ENCODE measurements at places on chromosomes 1 and 21. TPM values are rescaled to one million over a fixed set of nuclear protein-coding genes. Genes with fewer than 3 reads are reported as not detected.

DNA sequence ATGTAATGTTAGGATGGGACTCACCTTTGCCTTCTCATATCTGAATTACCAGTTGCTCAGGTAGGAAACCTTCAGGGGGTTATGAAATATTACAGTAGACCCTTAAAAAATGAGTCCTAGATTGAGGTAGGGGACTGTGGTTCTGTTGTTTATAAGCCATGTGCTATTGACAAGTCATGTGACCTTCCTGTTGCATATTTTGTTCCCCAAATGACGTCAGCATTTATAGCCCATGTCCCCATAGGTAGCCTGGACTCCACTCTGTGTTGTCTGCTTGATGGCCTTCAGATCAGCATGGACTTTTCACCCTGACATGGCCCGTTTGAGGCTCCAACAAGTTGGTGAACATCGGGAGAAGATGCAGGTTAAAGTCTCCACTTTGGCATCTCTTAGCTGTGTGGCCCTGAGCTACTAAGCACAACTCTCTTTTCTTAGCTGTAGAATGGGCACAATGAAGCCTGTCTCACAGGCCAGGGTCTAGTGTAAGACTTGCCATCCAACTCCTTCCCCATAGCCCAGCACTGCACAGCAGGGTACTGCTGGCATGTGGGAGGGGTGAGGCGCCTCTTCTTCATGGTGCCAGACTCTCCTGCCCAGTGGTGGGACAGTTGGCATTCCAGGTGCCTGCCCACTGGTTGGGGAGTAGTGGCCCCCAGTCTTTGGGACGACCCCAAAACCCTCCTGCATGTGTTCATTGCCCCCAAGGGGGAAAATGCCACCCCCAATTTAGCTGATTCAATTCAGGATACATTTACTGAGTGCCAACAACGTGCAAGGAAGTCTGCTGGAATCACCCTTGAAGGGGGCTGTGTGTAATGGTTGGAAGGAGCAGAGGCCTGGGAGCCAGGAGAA is 36.1 kb upstream of the TTC22 start:
- H3K36me3 ChIP-seq = no peaks in the 10 kb centered on the region
- DNase-seq = no peak
- no peaks in the 10 kb centered on the region for H3K4me1 ChIP-seq

DNA sequence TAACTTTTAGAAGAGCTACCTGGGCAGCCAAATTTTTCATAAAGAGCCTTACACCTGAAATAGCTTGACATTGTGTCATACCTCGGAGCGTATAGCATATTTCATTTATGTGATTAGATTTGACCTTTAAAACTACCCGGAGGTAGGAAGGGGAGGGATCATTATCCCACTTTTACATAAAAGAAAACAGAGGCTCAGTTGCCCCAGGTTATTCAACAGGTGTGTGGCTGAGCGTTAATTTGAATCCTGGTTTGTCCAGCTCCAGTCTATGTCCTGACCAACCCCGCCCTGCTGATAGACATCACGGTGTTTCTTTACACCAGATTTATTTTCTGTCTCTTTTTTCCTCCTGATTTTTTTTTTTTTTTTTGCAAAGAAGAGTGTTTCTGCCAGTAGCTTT is 39.7 kb downstream of the PBX1 start:
- no peaks in the 10 kb centered on the region for H3K36me3 ChIP-seq
- H3K4me3 ChIP-seq = no peak overlapping the region
- no peak overlapping the region for H3K27ac ChIP-seq
- no peaks in the 10 kb centered on the region for H3K27me3 ChIP-seq

ADCY10 gene
- 0.15 TPM for polyA plus RNA-seq

GRCh38 chr1:90716552-90717355 is at the start of gene BARHL2:
BARHL2 (minus strand) TSS chr1:90717302; CDS start chr1:90717195, 107 bp downstream.
- no peaks in the 10 kb centered on the region for H3K36me3 ChIP-seq
- peak within 1 kb of the TSS; percentile 13 for H3K4me3 ChIP-seq
- no peak within 1 kb of the TSS for H3K27ac ChIP-seq
- peaks cover 89% of the 10 kb centered on the region for H3K27me3 ChIP-seq
- peaks cover 2% of the 10 kb centered on the region for H3K4me1 ChIP-seq
- no peak for DNase-seq

DNA sequence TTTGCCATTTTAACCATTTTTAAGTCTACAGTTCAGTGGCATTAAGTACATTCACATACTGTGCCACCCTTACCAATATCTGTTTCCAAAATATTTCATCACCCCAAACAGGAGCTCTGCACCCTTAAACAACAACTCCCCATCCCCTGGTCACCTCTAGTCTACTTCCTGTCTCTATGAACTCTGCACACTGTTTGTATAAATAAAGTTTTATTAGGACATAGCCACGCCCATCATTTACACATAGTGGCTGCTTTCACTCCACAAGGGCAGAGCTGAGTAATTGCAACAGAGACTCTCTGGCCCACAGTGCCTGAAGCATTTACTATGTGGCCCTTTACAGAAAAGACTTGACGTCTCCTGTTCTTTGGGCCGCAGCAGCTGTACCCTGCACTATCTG is 30.1 kb downstream of the KCNAB2 start:
- H3K27me3 ChIP-seq = no peaks in the 10 kb centered on the region
- no peaks in the 10 kb centered on the region for H3K36me3 ChIP-seq
- DNase-seq = no peak
- H3K4me1 ChIP-seq = peaks cover 27% of the 10 kb centered on the region
- no peak overlapping the region for H3K27ac ChIP-seq

DNA sequence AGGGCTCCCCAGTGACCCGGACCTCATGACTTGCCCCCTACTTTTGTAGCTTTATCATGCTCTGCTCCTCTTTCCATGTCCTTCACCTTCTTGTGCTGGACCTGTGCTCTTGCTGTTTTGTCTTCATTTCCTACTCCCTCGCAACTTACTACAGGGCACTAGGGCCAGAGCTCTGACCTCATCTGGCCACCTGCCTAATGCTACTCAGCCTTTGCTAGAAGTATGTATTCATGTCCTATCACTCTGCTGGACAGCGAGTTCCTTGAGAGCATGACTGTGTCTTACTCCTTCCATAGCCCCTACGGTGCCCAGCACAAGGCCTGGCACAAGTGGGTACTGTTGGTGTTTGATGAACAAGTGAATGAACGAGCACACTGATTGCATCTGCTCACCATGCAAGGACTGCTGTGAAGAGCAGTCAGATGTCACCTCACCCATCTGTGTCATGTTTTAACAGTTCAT is 1.9 kb downstream of the MTFR1L start:
- H3K4me1 ChIP-seq = peaks cover 29% of the 10 kb centered on the region
- peak overlapping the region; percentile 97 for H3K4me3 ChIP-seq
- H3K27me3 ChIP-seq = no peaks in the 10 kb centered on the region

- no peak for DNase-seq
- H3K4me1 ChIP-seq = no peaks in the 10 kb centered on the region
- no peak overlapping the region for H3K27ac ChIP-seq
- H3K4me3 ChIP-seq = no peak overlapping the region
- H3K36me3 ChIP-seq = no peaks in the 10 kb centered on the region
Measured at GRCh38 chr1:57772580-57773195, 348.8 kb upstream of the DAB1 start.

DNA sequence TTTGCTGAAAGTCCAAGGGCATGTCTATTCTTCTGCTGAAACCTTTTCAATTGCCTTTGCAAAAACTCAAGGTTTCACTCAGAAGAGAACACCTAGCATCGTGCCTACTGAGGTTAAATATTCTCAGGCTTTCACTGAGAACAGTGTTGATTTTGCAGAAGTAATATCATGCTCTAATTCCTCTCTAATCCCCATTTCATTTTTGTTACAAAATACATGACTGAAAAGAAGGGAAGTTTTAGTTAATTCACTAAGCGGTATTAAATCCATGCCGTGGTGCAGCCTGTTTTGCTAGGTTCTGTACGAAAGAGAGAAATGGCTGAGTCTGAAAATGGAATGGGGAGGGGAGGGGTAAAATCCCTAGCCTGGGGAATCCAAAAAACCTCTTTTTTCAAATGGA is 163.2 kb upstream of the CAMK1G start:
- no peak overlapping the region for H3K27ac ChIP-seq
- H3K36me3 ChIP-seq = no peaks in the 10 kb centered on the region
- H3K27me3 ChIP-seq = no peaks in the 10 kb centered on the region
- DNase-seq = no peak
- H3K4me3 ChIP-seq = no peak overlapping the region
- H3K4me1 ChIP-seq = no peaks in the 10 kb centered on the region

MAP10 gene
- polyA plus RNA-seq = 0.45 TPM

C1orf210 gene
- polyA plus RNA-seq = not detected

DNA sequence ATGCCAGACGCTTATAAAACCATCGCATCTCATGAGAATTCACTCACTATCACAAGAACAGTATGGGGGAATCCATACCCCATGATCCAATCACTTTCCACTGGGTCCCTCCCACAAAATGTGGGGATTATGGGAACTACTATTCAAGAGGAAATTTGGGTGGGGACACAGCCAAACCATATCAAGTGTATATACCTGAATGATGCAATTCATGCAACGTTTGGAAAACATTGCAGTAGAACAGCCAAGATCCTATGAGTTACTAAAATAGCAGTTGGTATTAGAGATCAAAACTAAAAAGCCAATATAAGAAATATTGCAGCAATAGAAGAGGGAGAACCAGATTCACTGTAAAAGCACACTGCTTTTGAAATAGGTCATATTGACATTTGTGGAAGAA is 1543.9 kb upstream of the B3GALT2 start:
- no peak for DNase-seq
- no peaks in the 10 kb centered on the region for H3K4me1 ChIP-seq
- H3K4me3 ChIP-seq = no peak overlapping the region

- H3K27ac ChIP-seq = no peak overlapping the region
- DNase-seq = no peak
- H3K36me3 ChIP-seq = no peaks in the 10 kb centered on the region
- no peaks in the 10 kb centered on the region for H3K4me1 ChIP-seq
Measured at GRCh38 chr1:198693321-198693720, 54.5 kb downstream of the PTPRC start.

DNA sequence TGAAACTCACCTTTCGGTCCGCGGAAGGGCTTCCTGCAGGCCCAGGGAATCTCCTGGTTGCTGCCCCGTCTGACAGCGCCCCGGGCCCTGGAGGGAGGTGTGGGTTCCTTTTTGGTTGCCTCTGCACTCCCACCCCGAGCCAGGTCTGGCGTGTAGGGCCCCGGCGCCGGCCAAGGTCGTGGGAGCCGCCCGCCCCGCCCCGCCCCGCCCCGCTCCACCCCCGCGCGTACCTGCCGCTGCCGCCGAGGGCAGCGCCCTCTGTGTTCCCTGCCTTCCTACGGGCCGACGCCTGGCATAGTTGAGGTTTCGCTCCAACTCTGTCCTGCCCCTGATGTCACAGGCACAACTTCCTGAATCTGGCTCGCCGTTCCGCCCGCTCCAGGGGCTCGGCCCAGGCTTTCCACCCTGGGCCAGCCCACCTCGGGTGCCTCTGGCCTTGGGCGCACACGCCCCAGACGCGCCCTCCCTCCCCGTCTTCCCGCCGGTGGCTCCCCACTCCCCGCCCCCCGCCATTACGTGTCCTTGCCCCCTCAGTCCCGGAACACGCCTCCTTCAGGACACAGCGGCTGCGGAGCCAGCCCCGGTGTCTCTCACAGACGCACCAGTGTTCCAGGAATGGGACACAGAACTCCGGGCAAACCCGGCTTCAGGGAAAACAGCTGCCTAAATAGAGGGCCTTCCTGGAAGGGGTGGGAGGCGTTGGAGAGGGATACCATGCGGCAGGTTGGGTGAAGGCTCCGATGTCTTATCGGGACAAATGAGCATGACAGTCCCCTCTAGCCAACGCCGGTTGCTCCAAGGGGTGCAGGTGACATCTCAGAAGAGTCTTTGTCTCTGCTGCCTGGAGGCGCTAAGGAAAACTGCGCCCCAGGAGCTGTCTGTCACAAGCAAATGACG is at the start of gene KIAA0040:
TSS of gene KIAA0040 (minus strand) at position 147 of the 897 bp plus-strand sequence. CDS start 31,763 bp downstream, outside the sequence.
- H3K4me3 ChIP-seq = peak within 1 kb of the TSS; percentile 46
- H3K36me3 ChIP-seq = no peaks in the 10 kb centered on the region
- no peak within 1 kb of the TSS for H3K27ac ChIP-seq
- no peaks in the 10 kb centered on the region for H3K27me3 ChIP-seq
- peak; percentile 86 for DNase-seq
- H3K4me1 ChIP-seq = no peaks in the 10 kb centered on the region

CFAP107 gene
- polyA plus RNA-seq = not detected

- DNase-seq = no peak
- peaks cover 86% of the 10 kb centered on the region for H3K36me3 ChIP-seq
- no peak overlapping the region for H3K27ac ChIP-seq
- H3K4me3 ChIP-seq = no peak overlapping the region
- H3K4me1 ChIP-seq = peaks cover 15% of the 10 kb centered on the region
Measured at GRCh38 chr1:224411766-224412165, 22.8 kb downstream of the WDR26 start.

GRCh38 chr1:173356191-173356762 is 120.9 kb upstream of the PRDX6 start:
- peak overlapping the region; percentile 74 for H3K27ac ChIP-seq
- no peaks in the 10 kb centered on the region for H3K36me3 ChIP-seq
- H3K4me1 ChIP-seq = no peaks in the 10 kb centered on the region
- no peak for DNase-seq

DNA sequence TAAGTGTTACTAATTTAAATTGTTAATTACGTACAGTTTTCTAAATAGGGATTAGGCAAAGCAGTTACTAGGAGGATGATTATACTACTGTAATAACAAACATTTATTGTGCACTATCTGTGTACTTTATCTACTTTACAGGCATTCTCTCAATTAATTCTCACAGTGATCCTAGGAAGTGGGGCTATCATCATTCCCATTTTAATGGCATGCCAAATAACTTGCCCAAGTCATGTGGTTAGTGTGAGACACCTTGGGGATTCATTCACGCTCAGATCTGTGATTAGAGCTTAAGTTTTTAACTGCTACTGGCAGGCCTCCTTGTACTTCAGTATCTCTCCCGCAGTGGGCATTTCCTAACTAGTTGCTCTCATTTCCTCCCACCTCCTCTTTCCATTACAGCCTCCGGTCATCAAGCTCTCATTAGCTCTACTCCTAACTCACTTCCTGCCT is 11.5 kb downstream of the PHLDA3 start:
- H3K27ac ChIP-seq = no peak overlapping the region
- no peak overlapping the region for H3K4me3 ChIP-seq
- H3K27me3 ChIP-seq = no peaks in the 10 kb centered on the region
- no peak for DNase-seq
- peaks cover 38% of the 10 kb centered on the region for H3K4me1 ChIP-seq
- H3K36me3 ChIP-seq = no peaks in the 10 kb centered on the region

IGSF9 gene
- 0.86 TPM for polyA plus RNA-seq

- H3K36me3 ChIP-seq = no peaks in the 10 kb centered on the region
- H3K27me3 ChIP-seq = no peaks in the 10 kb centered on the region
- no peaks in the 10 kb centered on the region for H3K4me1 ChIP-seq
- no peak overlapping the region for H3K27ac ChIP-seq
Measured at GRCh38 chr1:223039990-223040389, 103.1 kb downstream of the TLR5 start.

All from SK-N-SH (cell line).